ENCODE measurements at places on chromosomes 3 and 15.

DNA sequence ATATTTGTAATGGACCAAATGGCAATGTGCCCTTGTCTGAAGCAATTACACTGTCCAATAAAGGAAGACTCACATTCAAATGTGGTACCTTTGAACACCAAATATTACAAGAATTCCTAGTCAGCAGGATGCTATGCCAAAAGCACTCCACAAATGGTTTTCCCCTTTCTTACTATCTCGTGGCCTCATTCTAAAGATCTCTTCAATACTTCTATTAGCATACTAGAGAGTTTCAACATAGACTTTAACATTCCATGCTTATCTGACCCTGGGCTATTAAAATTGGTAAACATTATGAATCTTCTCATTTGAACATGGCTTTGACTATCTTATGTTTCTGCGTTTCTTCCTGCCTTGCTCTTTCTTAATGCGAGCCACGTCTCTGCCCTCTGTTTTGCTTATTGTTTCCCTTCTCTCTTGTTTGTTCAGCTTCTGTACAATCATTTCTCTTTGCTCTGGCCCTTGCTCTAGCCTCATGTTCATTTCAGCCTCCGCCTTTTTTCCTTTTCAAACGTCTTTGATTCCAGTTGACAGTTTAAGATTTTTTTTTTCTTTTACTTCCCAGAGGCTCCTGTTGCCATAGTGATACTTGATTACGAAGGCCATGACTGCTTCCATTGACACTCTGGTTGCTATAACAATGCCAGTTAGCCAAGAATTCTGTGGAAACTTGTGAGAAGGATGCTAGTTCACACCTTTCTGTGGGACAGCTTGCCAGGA, 49.5 kb upstream of the SLC9A9 start:
- no peak for DNase-seq

DNA sequence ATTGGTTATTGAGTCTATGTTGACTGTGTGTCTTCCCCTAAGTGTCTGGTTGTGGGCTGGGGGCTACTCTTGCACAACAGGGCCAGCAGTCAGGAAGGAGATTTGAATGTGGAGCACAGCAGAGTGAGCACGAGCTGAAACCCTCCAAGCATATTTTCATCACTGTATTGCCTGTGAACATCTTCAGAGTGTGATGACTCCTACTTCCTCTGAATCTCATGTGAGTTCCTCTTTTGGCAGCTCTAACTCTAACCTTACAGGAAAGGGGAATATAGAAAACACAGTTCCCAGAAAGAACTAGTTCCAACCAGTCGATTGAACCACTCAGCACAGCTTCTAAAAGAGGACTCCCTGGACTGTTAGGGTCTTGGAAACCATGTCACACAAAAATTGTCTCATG, 211.6 kb downstream of the RAP2B start:
- DNase-seq: no peak

DNA sequence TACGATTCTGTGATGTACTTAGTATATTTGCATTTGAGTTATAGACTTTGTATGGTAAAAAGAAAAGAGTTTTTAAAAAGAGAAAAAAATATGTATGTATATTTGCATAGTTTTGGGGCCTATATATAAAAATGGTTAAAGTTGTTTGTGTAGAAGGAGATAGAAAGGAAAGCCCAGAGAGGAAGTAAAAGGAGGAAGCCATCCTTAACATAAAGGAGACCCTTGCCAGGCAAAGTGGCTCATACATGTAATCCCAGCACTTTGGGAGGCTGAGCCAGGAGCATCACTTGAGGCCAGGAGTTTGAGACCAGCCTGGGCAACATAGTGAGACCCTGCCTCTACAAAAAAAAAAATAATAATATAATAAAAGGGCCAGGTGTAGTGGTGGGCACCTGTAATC, 8.4 kb downstream of the SNAP23 start:
- no peak for DNase-seq

GRCh38 chr3:54042259-54042823, 80.0 kb upstream of the CACNA2D3 start:
- no peak for DNase-seq

DNA sequence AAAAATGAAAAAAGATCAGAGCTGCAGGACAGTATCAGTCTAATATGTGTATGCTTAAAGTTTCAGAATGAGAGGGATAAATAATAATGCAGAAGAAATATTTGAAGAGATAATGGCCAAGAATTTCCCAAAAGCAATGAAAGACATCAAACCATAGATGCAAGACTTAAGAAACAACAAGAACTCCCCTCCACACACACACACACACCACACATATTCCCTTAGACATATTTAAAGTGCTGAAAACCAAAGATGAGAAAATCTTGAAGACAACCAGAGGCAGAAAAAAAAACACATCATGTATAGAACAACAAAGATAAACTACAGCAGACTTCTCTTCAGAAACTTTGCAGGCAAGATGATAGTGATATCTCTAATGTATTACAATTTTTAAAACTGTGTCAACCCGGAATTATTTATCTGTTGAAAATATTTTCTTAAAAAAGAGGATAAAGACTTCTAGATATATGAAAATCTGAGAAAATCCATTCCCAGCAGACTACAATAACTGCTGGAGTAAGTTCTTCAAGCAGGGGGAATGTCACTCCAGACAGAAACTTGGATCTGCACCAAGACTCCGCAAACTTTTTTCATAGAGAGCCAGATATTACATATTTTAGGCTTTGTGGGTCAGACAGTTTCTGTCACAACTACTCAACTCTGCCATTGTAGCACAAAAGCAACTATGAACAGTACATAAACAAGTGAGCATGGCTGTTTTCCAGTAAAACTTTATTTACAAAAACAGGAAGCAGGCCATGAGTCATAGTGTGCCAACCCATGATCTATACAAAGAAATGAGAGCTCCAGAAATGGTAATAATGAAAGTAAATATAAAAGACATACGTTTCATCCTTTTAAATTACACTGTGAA, 223.4 kb upstream of the CGNL1 start:
- no peak for DNase-seq

- no peak for DNase-seq
Measured at GRCh38 chr3:184525337-184526087, 36.1 kb upstream of the EPHB3 start.

- DNase-seq: no peak
Measured at GRCh38 chr15:60044636-60045270, 40.6 kb downstream of the FOXB1 start.

DNA sequence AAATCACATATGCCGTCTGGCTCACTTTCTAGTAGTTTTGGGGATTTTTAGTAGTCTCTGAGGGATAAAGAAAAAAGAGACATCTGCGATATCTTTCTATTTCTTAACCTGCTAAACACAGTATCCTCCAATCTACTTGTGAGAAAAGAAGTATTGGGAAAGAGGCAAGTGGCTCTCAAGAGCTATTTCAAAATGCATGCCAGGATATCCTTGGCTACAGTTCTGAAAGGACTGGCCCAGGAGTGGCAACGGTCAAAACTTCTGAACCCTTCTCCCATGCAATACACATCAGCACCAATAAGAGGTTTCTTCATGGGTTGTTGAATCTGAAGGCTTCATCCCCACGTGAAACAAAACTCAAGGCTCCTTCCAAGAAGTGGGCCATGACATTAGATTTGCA, 204.0 kb upstream of the WNT5A start:
- no peak for DNase-seq

DNA sequence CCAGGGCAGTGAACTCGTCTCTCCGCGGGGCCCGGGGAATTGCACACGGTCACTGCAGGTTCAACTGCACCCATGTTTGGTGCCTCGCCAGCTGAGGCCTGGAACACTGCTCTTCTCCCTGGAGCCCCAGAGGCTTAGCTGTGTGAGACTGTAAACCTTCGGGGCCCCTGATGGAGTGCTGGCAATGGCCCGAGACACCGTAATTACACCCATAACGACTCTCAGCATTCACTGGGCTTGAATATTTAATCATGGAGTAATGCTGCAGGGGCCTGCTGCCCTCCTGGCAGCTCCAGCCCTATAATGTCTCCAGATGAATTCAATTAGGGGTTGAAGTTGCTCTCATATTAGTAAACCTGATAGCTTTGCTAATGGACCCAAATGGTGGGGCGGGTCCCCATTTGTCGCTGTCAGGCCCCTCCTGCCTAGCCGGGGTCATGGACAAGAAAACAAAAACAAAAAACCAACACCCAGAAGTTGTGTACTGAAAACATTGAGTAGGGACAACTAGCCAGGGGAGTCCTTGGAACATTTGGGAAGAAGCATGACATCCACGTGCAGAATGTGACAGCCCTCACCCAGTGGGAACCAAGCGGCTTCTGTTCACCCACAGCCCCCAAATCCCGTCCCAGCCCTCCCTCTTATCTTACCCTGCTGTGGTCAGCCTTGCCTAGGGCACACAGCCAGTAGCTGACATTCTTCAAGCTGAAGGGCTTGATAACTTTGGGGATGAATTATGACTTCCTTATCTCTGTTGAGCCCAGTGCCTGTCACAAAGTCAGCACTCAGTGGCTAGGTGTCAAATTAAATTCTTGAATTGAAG, 74.3 kb upstream of the SCN5A start:
- no peak for DNase-seq

DNA sequence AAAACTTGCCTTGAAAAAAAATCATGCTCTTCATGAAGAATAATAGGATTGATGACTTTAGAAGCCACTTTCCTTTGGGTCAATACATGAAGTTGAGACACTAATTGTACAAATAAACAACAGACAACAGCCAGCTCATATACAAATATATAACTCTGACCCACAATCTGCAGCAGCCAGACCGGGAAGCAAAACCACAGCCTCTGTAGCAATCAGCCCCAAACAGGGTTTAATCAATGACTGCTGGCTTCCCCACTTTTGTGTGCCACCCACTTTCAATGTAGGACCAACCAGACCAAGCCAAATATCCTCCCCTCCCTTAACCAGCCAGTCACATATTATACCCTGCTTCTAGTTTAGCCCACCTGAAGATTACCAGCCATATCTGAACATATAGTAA, 39.0 kb downstream of the IFT57 start:
- DNase-seq: no peak

- no peak for DNase-seq
Measured at GRCh38 chr15:62603742-62604141, 438.7 kb upstream of the C2CD4B start.

GRCh38 chr3:45112939-45113338, 33.2 kb downstream of the CDCP1 start:
- no peak for DNase-seq

- DNase-seq: no peak
Measured at GRCh38 chr3:30640851-30641250, 34.5 kb downstream of the TGFBR2 start.

DNA sequence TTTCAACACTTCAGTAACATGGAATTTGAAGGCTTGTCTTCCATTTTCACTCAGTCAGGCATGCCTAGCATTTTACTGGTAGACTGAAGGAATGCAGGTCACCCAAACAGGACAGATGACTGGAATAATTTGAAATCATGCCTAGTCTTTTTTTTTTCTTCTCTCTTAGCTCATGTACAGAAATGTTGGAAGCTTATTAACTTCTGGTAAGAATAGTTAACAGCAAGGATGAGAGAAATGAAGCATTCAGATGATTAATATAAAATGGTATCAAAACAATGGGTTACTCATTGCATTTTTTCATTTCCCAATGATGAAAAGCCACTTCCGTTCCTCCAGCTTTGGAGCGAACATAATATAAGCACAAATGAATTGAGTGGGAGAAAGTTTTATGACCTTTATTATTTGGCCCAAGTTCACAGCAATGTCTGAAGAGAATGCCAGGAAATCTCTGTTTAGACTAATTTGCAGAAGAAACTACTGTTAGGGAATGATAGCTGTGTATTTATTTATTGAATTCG, 431.6 kb upstream of the RASGRP1 start:
- no peak for DNase-seq

- DNase-seq: peak; percentile 43
Measured at GRCh38 chr15:68829068-68829467, 8.4 kb upstream of the ANP32A start.

DNA sequence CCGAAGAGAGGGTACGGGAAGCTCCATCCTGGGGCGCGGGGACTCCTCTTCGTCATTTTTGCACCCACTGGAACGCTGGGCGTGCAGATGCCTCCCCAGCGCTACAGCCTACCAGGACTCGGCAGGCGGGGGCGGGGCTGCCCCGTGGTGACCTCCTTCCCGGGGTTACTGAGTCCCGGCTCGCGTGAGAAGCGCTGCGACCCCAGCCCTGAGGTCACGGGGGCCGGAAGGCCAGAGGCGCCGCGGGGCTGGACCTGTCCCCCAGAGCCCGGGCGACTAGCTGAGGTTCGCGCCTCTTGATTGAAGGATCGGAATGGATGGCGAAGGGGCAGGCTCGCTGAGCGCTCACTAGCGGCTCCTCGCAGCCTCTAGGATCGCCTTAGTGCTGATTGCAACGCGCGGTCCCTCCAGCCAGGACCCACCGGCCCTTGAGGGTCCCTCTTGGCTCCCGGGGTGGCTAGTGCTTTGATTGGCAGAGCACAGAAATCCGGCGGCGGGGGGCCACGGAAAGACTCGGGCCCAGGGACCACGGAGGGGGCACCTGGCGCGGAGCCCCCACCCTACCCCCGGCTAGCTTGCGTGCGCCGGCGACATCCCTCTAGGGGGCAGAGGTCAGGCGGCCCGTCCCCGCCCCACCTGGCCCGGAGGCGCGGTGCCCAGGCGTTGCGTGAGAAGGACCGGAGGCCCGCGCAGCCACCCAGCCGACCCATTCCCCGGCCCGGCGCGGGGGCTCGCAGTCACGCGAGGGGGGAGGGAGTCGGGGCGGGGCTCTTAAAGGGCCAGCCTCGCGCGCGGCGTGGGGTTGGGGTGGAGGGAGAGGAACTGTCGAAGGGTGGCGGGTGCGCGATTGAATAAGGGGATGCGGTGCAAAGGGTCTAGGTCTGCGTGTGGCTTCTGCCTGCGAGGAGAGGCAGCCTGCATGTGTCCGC, 781 bp upstream of the CYP1A1 start:
- DNase-seq: peak; percentile 24

DNA sequence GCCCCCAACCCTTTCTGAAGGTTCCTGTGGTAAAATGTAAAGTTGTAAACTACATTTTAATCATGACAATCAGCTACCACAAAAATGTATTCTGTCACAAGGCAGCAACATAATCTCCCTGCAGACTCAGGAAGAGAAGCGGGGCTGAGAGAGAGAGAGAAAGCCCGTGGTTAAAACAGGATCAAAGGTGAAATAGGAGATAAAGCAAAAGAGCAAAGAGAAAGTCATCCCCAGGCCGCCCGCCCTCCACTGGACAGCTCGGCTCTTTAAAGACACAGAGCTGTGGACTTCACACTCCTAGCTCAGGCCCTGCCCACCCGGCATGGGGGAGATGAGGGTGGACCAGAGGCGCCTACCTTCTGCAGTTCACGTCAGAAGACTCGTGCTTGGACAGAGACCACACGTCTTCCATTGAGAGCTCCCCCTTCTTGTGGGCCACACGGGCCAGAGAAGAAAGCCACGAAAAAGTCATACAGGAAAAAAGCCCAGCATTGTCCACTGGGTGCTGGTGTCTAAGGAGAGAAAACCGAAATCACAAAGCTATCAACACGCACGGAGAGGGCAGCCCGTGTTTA, 29.4 kb downstream of the ABCC5 start:
- DNase-seq: no peak
